ENCODE measurements at places on chromosomes 2 and 18.

GRCh38 chr18:76977684-76978232 is 154.8 kb downstream of the MBP start:
- no peak for DNase-seq

GRCh38 chr2:29000481-29000880 is 19.4 kb downstream of the TOGARAM2 start:
- no peak for DNase-seq

DNA sequence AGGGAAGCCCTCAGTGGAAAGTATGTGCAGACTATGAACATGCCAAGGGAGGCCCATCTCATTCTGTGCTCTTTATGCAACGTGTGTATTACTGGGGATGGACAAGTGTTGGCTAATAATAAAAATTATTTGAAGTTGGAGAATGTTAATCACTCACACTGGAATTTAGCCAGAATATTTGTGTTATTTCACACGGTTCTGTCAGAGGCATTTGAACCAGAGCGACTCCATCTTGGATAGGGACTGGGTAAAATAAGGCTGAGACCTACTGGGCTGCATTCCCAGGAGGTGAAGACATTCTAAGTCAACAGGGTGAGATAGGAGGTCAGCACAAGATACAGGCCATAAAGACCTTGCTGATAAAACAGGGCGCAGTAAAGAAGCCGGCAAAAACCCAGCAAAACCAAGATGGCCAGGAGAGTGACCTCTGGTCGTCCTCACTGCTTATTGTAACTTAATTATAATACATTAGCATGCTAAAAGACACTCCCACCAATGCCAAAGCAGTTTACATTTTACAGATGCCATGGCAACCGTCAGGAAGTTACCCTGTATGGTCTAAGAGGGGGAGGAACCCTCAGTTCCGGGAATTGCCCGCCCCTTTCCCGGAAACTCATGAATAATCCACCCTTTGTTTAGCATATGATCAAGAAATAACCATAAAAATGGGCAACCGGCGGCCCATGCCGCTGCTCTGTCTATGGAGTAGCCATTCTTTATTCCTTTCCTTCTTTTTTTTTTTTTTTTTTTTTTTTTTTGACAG is 2.6 kb upstream of the FZD5 start:
- no peak for DNase-seq

- DNase-seq: peak; percentile 55
Measured at GRCh38 chr18:80247393-80247841, at the start of gene PARD6G. Gene PARD6G, minus strand, starts transcription at chr18:80247514. Its CDS starts 166 bp downstream, at chr18:80247348.

- no peak for DNase-seq
Measured at GRCh38 chr18:26406854-26407517, 141.4 kb downstream of the KCTD1 start.

DNA sequence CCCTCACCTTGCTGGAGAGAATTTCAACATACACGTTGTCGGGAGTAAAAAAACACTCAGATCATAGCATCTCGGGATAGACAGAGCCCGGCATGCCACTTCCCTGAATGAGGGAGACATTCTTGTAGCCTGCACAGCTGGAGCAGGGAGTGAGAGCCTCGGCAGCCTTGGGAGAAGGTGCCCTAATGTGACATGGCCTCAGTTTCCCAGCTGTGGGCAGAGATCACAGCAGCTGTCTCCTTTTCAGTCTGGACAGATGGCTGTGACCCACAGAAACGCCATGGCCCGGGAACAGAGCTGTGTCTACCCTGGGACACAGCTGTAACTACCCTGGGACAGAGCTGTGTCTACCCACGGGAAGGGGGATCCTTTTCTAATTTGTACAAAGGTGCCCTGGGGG is 55.9 kb downstream of the HS1BP3 start:
- DNase-seq: no peak

DNA sequence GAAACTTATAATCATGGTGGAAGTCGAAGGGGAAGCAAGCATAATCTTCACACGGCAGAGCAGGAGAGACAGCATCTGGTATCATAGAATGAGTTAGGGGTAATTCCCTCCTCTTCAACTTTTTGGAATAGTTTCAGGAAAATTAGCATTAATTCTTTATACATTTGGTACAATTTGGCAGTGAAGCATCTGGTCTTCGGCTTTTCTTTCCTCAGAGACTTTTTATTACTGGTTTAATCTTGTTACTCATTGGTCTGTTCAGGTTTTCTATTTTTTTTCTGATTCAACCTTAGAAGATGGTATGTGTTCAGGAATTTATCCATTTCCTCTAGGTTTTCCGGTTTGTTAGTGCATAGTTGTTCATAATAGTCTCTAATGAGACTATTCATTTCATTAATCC is 39.7 kb upstream of the ABCA12 start:
- no peak for DNase-seq

- no peak for DNase-seq
Measured at GRCh38 chr2:240604939-240605716, 18.6 kb downstream of the CAPN10 start.

DNA sequence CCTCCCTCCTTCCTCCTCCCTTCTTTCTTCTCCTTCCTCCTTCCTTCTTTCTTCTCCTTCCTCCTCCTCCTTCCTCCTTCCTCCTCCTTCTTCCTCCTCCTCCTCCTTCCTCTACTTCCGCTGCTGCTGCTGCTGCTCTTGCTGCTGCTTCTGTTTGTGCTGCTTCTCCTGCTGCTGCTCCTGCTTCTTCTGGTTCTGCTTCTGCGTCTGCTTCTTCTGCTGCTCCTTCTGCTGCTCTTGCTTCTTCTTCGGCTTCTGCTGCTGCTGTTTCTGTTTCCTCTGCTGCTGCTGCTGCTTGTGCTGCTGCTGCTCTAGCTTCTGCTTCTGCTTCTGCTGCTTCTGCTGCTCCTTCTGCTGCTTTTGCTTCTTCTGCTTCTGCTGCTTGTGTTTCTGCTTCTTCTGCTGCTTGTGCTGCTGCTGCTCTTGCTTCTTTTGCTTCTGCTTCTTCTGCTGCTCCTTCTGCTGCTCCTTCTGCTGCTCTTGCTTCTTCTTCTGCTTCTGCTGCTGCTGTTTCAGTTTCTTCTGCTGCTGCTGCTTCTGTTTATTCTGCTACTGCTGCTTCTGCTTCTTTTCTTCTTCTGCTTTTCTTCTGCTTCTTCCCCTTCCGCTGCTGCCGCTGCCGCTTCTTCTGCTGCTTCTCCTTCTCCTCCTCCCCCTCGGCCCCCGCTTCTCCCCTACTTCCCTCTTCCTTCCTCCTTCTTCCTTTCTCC is 8.6 kb downstream of the SNRNP27 start:
- DNase-seq: no peak

GRCh38 chr2:226585130-226585561 is 214.5 kb downstream of the IRS1 start:
- DNase-seq: no peak

DNA sequence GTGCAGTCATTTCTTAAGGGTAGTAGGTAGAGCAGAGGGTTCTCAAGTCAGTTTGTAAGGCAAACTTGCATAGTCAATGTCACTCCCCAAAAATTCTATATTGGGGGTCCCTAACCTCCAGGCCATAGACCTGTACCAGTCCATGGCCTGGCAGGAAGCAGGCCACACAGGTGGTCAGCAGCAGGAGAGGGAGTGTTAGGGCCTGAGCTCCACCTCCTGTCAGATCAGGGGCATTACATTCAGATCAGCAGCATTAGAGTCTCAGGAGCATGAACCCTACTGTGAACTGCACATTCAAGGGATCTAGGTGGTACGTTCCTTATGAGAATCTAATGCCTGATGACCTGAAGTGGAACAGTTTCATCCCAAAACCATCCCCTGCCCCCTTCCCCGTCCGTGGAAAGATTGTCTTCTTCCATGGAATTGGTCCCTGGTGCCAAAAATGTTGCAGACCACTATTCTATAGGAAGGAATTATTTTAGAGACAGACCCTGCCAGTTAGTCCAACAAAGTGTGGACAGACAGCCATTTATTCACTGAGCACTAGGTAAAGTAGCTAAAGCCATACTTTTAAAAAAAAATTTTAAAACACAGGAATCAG is 6.7 kb downstream of the COA5 start:
- peak; percentile 13 for DNase-seq
